ENCODE measurements at places on chromosomes 1 and 21.

GRCh38 chr1:10779201-10779600, 17.2 kb downstream of the CASZ1 start:
- no peak for DNase-seq

DNA sequence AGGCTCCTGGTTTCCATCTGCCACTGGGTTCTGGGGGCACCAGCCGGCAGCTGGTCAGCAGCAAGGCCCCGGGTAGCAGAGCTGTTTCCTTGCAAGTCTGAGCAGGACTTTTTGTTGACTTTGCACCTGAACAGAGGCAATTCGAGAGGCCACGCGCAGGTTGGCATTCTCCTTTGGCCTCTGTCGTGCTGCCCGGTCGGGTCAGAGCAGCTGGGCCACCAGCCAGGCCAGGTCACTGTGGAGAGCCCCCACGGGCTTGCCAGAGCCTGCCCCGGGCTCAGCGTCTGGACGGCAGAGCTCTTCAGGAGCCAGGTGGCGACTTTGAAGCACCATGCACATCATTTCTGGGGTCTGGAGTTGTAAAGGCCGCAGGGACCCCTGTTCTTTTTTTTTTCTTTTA, 28.4 kb upstream of the TMEM52 start:
- no peak for DNase-seq

- DNase-seq, result no peak
These were observed 29.0 kb upstream of the CCDC190 start for GRCh38 chr1:162889989-162890388.

DNA sequence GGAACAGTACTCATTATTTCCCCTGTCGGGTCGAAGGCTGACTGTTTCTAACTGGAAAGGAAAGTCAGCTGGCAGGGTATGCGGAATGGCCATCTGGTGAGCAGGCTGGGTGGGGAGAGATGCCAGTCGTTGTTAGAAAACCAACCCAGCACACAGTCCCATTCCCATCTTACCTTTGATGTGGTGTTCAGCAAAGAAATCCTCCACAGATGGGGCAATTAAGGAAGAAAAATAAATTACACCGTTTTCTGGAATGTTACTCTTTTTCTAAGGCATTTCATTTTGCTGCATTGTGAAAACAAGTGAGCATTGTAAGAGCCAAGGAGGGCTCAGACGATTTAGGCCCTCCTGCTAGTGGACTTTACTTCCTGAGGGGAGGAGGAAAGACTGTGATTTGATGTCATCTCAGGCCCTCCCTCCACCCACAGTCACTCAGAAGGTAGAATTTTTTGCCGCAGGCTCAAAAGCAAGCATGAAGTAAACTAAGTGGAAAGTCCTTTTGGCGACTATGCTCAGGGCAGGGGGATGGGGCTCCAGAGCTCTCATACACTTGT, at the start of gene SLC16A4:
Gene SLC16A4 (minus strand): TSS at position 335 of the 554 bp plus-strand sequence. CDS start 1,703 bp downstream, outside the sequence.
- no peak for DNase-seq

GRCh38 chr1:54136963-54137533, 15.8 kb downstream of the CDCP2 start:
- no peak for DNase-seq

DNA sequence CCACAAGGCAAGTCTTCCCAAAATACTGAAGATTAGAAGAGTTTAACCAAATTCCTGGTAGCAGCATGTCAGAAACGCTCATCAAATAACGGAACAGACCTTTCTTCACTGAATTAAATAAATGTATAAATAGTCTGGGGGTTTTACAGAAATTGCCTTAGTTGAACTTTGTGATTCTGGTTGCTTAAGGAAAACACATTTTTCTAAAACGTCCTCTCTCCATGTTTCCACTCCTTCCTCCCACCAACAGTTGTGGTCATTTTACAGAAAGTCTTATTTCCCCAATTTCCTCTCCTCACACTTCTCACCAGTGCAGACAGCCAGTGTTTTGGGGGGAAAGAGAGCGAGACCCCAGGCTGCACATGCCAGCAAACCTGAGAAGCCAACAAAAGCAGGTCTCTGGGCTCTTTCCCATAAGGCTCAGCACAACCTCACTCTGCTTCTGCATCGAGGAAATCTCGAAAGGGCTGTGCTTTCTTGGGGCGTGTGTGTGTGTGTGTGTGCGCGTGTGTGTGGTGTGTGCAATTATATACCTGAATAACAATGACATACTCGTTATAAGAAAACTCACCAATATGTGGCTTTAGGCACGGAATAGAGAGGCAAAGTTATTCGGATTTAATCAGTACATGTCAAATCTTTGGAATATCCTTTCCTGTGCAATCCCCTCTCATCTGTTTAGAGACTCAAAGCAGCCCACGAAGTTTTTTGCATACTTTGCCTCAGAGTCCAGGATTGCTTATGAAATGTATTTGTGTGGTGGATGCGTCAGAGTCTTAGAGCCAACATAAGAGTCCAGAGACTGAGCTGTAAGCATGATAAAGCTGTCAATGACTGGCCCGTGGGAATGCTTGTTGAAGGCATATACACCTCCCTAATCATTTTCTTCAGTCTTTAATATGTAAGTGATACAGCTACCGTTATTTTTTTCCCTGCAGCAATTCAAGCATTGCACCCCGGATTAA, 2.0 kb downstream of the KCNJ15 start:
- DNase-seq, result no peak

DNA sequence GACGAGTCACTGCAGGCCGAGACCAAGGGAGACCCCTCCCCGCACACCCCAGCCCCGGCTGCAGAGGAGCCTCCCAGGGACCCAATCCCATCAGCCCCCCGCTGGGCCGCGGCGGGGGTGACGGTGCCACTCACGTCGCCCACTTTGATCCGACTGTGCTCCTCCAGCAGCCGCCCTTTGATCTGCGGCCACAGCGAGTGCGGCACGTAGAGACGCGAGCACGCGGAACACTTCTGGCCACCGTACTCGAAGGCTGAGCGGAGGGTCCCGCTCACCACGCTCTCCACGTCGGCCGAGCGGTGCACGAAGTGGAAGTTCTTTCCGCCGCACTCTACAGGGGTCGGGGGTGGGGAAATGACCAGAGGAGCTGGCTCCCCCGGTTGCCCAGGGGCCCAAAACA, 17.8 kb upstream of the TAS1R2 start:
- DNase-seq, result no peak

DNA sequence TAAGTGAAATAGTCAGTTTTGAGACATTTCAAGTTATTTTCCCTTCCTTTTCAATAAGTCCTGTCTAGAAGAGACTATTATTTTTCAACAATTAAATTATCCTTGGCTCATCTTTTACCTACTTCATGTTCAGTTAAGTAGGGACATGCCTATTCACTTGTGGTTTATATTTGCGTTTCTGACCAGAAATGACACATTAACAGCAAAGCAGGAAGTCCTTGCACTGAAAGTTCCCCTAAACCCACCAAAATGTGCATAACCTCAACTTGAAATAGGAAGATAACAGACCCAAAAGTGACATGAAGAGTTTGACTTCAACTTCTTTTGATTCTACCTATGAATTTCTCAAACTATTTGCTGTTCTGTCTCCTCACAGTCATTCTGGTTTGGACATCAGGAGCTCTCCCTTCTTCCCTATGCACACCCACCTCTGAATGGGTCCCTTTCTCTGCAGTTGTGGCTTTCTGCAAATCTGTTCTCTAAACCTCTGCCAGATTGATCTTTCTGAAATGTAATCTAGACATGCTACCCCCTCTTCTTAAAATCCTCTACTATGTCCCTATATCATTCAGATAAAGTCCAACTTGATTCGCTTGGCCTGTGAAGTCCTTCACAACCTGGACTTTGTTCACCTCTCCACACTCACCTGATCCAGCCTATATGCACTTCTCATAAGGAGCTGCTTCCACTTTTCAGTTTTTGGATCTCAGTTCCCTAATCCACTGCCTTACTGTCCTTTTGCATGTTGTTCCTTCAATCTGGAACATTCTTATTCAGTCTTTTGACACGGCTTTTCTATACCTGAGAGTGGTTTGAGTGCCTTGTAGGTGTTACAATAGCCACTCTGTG, 661.5 kb upstream of the ADGRL4 start:
- DNase-seq, result no peak

DNA sequence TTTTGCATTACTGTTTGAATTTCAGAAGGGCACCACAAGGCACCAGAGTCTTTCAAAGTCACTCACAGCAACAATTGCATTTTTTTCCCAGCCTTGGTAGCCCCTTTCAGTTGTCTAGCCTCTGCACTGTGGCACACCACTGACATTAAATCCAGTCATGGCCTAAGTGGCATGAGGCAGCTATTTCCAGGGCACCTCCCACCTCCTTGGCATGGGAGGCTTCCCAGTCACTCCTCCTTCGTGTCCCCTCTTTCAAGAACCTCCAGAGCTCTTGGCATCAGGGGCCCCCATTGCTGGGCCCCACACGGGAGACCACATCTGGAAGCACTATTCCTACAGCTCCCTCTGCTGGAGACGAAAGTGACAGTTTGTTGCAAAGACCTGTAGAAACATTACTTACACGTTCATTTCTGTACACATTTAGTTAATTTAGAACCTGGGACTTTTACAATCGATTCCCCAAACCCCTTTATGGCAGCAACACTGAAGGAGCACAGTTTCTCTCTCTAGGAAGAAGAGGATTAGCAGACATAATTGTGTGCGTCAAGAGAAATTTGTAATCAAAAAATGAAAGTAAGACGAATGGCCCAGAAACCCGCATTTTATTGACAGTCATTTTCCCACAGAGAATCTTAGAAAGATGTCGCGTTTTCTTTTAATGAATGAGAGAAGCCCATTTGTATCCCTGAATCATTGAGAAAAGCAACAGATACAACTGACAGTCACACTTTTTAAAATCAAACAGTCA, 5.7 kb upstream of the CHD5 start:
- no peak for DNase-seq

DNA sequence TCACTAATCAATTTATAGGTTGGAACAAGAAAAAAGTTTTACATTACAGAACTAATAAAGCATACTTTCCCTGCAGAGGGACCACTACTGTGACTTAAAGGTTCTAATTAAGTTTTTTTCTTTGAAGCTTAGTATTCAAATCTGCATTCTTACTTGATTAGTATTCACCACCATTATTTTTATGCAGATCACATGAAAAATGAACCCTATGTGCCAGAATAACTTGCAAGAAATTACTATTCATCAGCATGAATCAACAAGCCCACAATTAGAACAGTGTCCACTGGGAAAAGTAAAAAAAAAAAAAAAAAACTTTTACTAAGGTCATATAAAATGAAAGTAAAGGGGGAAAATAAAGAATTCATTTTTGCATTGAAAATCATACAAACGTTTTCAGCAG, 90.8 kb downstream of the SMYD3 start:
- no peak for DNase-seq

- DNase-seq, result no peak
These were observed 127.4 kb downstream of the GLUL start for GRCh38 chr1:182264185-182264584.

DNA sequence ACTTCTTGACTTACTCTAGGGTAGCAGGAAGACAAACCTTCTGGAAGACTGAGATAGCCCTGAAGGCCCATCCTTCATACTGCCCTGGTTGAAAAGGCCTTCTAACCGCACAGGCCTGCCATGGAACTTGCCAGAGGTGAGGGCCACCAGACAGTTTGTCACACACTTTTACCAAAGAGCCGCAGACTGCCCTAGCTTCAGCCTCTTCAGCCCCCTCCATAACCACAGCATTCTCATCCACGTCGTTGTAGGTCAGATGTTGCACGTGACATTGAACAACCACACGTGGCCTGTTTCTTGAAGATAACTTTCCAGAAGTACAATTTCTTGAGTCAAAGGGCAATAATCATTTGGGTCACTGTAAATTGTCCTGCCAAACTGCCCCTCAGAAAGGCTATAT, 18.9 kb downstream of the ZNF362 start:
- DNase-seq, result no peak

- peak; percentile 6 for DNase-seq
These were observed 33.8 kb upstream of the CSF3R start for GRCh38 chr1:36516372-36517010.

- no peak for DNase-seq
These were observed 293.3 kb downstream of the SDCCAG8 start for GRCh38 chr1:243549108-243549507.

DNA sequence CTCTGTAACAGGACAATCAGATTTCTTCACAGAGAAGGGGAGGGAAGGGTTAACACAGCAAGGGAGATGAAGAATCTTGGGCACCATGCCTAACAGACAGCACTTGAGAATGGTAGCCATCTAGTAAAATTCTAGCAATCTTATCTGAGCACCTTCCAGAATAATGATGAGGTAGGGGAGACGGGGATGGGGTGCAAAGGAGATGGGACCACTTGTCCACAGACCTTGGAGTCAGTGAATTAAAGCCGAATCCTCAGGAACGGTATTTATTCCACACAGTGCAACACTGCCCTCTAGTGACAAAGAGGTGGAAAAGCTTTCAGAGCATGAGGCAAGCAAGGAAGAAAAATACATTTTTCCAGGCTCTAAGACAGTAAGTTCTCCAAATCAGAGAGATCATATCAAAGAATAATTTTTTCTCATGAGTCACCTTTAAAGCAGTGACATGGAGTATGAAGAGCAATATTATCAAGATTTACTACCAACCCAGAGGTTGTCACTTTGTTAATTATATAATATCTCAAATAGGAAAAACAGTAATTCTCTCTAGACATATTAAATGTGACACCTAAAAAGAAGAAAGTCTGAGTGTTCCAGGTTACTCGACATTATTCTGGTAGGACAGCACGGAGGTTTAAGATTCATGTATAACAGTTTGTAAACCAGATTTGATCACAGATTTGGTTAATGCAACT, 43.3 kb upstream of the LPAR3 start:
- DNase-seq, result peak; percentile 17

- no peak for DNase-seq
These were observed 739.7 kb upstream of the NCAM2 start for GRCh38 chr21:20258542-20258941.

DNA sequence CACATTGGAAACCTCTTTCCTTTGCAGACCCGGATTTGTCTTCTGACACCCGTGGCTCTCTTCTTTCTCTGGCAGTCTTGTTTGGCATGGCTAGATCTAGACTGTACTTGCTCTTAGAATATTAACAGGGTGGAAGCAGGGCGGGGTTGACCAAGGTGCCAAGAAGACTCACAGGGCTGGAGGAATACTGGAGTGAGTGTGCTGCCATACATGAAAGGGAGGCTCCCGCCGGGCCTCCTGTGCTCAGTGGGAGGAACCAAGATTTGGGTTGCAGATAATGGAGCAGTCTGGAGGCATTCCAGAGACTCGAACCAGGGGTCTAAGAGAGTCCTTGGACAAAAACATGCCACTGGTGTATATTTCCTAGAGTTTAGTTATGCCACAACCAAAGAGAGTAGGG, 27.6 kb upstream of the SNX27 start:
- DNase-seq, result no peak

DNA sequence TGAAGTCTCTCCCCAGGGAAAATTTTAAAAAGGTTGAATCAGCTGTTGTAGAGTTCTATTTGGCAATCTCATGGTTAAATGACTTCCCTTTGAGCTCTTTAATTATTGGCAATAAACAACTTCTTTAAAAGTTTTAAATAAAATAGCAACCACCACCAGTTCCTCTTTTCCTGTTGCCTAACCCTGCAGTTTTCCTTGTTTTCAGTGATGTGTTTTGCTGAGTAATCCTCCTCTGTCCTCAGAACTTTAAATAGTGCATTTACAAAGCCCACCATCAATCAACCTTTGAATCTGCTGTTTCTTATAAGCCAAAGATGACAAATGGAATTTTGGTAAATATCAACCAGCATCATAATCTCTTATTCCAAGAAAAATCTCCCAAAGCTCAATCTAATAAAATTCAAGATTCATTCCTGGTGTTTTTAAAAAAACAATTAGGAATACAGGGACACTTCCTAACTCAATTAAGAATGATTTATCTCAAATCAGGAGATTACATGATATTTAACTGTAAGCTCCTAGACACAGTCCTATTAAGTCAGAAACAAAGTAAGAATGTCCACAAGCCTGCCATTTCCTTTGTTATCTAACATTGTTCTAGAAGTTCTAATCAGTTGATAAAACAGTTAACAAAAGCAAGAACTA, 14.8 kb downstream of the AVPR1B start:
- DNase-seq, result no peak
